ENCODE measurements at places on chromosomes 11 and 22.

DNA sequence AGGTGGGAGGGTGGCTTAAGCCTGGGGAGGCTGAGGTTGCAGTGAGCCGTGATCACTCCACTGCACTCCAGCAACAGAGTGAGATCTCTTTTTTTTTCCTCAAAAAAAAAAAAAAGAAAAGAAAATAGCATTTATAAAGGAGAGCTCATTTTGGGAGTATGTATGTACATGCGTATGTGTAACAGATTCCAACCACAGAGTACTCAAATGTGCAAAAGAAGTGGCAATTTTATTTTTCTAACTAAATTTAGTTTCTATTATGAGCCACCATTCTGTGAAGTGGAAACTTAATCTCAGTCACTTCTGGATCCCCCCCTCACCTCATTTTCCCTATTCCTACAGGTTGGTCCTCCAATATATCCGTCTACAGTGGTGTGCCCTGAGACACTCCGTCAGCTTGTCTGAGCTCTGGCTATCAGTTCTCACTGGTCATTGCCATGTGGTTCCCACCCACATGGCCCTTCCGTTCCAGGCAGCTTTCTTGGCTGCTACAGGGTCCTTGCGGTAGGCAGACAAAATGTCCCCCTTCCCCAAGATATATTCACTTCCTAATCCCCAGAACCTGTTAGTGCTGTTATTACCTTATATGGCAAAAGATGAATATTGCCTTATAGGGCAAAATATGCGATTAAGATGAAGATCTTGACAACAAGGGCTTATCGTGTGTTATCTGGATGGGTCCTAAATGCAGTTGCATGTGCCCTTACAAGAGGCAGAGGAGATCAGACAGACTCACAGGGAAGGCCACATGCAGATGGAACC, 35.8 kb upstream of the TSKU start:
- DNase-seq: no peak
- no peak overlapping the region for H3K27ac ChIP-seq
- H3K27me3 ChIP-seq: no peaks in the 10 kb centered on the region
- peaks cover 2% of the 10 kb centered on the region for H3K4me1 ChIP-seq
- H3K4me3 ChIP-seq: no peak overlapping the region
- H3K36me3 ChIP-seq: no peaks in the 10 kb centered on the region

DNA sequence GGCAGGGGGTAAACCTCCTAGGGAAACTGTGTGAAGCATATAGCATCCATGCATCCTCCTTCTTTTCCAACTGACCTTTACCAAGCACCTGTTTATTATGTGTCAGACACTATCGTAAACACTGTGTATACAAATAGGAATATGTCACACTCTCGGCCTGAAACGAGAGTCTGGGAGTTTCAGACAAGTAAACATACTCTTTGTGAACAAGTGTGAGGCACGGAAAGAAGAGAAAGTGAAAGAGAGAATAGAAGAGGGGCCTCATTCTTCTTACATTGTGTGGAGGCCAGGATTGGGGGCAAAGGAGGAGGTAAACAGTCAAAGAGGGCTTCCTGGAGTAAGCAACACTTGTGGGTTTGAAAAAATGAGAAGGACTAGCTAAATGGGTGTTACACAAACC, 16.4 kb downstream of the CSNK2A3 start:
- no peak overlapping the region for H3K27ac ChIP-seq
- DNase-seq: no peak
- H3K27me3 ChIP-seq: no peaks in the 10 kb centered on the region
- no peak overlapping the region for H3K4me3 ChIP-seq

DNA sequence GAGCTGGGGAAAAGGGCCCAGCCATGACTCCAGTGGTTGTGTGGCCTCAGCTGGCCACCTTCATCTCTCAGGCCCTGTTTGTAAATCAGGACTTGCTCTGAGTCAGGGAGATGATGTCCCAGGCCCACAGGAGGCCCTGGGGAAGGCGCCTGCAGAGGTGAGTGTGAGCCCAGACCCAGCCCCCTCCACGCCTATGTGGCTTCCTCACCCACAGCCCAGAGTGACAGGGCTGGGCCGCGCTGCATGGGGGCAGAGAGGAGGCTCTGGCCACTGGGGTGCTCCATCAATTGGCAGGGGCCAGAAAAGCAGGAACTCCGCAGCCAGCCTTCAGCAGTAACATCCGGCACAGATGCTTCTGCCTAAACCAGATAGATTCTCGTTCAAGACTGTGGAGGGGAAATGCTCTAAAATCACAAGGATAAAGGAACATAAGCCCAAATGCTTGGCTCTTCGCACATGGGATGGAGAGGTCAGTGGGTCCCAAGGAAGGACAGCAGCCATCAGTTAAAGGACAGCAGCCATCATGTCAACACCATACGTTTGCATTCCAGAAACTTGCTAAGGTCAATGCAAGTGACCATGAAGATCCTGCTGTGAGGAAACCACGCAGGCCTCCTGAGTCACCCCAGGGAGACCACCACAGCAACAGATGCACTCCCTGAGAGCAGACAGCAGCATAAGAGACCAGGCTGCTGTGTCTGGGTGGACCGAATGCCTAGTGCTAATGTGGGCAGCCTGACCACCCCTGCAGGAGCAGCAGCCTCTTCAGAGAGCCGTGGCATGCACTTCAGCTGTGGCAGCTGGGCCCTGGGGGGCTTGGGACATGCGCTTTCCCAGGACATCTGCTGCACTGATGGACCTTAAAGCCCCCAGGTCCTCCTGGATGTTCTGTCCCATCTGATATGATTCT, 28.3 kb downstream of the OSBPL5 start:
- H3K27ac ChIP-seq: no peak overlapping the region
- H3K27me3 ChIP-seq: no peaks in the 10 kb centered on the region
- peaks cover 20% of the 10 kb centered on the region for H3K4me1 ChIP-seq
- H3K4me3 ChIP-seq: no peak overlapping the region
- H3K36me3 ChIP-seq: peaks cover 20% of the 10 kb centered on the region

DNA sequence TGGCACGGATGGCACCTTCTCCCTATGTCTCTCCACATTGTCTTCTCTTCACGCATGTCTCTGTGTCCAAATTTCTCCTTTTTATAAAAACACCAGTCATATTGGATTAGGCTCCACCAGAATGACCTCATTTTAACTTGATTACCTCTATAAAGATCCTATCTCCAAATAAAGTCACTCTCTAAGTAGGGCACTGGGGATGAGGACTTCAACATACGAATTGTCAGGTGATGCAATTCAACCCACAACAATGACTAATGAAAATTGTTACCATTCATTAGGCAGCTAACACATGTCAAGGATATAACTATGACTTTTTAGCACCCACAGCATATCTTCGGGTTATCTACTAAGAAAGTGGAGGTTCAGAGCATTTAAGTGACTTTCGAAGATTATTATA, 55.5 kb upstream of the USP47 start:
- no peak overlapping the region for H3K4me3 ChIP-seq
- no peaks in the 10 kb centered on the region for H3K36me3 ChIP-seq
- no peak overlapping the region for H3K27ac ChIP-seq
- no peaks in the 10 kb centered on the region for H3K4me1 ChIP-seq

- H3K36me3 ChIP-seq: no peaks in the 10 kb centered on the region
- H3K27ac ChIP-seq: no peak overlapping the region
- H3K27me3 ChIP-seq: peaks cover 46% of the 10 kb centered on the region
- no peak for DNase-seq
These were observed 30.7 kb upstream of the TOLLIP start for GRCh38 chr11:1340111-1340510.

DNA sequence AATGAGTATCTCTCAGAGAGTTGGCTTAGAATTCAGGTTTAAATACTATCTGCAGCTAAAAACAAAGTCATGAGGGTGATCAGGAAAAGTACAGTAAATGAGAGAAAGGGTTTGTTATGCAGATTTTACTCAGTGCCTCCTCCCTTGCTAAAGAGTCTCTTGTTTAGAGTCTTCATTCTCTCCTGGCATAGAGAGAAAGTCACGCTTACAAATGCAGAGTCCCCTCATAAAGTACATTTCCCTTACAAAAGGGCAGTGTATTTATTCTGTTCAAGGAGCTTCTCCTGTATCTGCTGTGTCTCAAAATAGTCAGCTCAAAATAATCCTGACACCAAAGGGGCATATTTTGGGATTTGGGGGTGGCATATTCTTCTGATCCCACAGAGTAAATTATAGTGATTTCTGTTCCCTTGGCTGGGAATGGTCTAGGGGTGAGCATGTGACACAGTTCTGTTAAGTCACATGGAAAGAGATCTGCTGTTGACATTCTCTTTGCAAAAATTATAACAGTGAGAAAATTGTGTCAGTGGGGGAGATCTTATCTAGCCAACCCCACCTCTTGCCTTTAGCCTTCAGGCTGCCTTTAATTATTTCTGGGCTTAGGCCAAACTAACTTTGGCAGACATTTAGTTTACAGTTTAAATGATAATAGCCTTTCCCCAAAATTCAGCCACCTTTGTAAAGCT, 102.9 kb downstream of the MTNR1B start:
- no peaks in the 10 kb centered on the region for H3K27me3 ChIP-seq
- no peaks in the 10 kb centered on the region for H3K4me1 ChIP-seq
- no peaks in the 10 kb centered on the region for H3K36me3 ChIP-seq
- no peak overlapping the region for H3K27ac ChIP-seq

GRCh38 chr11:5505363-5506048, 4.3 kb downstream of the UBQLN3 start:
- no peak overlapping the region for H3K27ac ChIP-seq
- H3K4me3 ChIP-seq: no peak overlapping the region
- no peaks in the 10 kb centered on the region for H3K27me3 ChIP-seq

- H3K27ac ChIP-seq: no peak overlapping the region
- H3K27me3 ChIP-seq: peaks cover 10% of the 10 kb centered on the region
- H3K4me1 ChIP-seq: no peaks in the 10 kb centered on the region
- no peak for DNase-seq
- no peaks in the 10 kb centered on the region for H3K36me3 ChIP-seq
These were observed 7.0 kb downstream of the DNAJB13 start for GRCh38 chr11:73957654-73958361.

DNA sequence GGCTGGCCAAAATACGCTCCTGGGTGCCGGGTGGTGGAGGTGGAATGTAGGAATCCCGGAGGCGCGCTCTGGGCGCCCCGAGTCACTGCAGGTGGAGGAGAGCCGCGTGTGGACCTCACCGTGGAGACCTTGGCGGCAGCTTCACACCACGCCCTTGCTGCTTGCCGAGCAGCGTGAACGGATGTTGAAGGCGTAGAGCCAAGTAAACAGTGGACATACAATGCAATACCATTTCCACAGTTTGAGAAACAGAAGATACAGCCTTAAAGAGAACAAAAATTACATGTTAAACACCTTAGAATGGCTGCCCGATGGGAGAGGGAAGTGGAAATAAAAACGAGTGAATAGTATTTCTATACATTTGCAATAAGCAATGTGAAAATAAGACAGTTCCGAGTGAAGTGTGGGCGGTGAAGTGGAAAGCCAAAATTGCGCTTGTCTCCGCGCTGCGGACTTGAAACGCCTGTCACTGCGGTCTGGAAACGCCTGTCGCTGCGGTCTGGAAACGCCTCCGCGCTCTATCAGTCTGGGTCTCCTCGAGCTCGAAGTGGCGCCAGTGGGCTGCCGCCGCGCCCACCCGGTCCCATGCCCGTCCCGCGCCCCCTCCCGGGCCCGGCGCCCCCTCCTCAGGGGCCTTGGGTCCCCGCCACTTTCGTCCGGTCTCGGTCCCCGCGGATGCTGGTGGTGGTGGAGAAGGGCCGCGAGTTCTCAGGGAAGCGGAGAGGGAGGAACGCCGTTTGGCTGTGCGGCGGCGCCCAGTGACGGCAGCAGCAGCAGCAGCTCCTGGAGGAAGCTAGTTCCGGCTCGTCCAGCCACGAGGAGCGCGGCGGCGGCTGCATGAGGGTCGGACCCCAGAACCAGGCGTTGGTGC, 1.6 kb downstream of the NCR3LG1 start:
- peaks cover 5% of the 10 kb centered on the region for H3K36me3 ChIP-seq
- DNase-seq: no peak
- H3K4me1 ChIP-seq: peaks cover 31% of the 10 kb centered on the region
- peak overlapping the region; percentile 49 for H3K4me3 ChIP-seq
- H3K27ac ChIP-seq: peak overlapping the region; percentile 50
- H3K27me3 ChIP-seq: peaks cover 34% of the 10 kb centered on the region

DNA sequence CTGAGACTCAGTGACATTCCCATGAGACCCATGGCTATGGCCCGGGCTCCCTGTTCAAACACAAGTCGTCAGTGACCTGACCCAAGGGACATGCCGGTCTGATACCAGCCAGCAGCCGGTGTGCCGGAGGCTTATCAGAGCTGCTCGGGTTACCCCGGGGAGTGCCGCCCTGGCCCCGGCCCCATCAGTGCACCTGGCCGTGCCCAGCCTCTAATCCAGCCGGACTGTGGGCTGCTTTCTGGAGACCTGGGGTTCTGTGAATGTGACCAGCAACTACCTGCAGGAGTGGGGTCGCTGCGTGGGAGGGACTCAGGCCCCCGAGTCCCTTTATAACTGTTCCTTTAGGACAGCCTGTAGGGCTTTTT, 52.7 kb downstream of the LINC01488 start:
- no peak overlapping the region for H3K27ac ChIP-seq
- H3K36me3 ChIP-seq: no peaks in the 10 kb centered on the region

All from thymus (tissue), 14 donors.